Endothelial cell of umbilical vein (primary cell): ENCODE measurements at places on chromosomes 2 and 18. TPM values are rescaled to one million over a fixed set of nuclear protein-coding genes. Genes with fewer than 3 reads are reported as not detected.

ARL6IP6 gene
- polyA plus RNA-seq = 48.9 and 57.8 TPM in 2 replicates

SPC25 gene
- 9.9 and 10.1 TPM in 2 replicates for polyA plus RNA-seq

DNA sequence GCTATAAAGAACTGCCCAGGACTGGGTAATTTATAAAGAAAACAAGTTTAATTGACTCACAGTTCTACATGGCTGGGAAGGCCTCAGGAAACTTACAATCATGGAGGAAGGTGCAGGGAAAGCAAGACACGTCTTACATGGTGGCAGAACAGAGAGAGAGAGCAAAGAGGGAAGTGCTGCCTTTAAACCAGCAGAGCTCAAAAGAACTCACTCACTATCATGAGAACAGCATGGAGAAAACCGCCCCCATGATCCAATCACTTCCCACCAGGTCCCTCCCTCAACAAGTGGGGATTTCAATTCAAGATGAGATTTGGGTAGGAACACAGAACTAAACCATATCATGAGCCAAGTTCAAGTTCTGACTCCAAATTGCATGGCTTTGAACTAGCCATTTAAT, 62.8 kb upstream of the PPP1CB start:
- no peak overlapping the region for H3K4me3 ChIP-seq
- peaks cover 12% of the 10 kb centered on the region for H3K4me1 ChIP-seq
- no peaks in the 10 kb centered on the region for H3K36me3 ChIP-seq
- no peaks in the 10 kb centered on the region for H3K27me3 ChIP-seq
- DNase-seq = no peak
- no peak overlapping the region for H3K27ac ChIP-seq

DNA sequence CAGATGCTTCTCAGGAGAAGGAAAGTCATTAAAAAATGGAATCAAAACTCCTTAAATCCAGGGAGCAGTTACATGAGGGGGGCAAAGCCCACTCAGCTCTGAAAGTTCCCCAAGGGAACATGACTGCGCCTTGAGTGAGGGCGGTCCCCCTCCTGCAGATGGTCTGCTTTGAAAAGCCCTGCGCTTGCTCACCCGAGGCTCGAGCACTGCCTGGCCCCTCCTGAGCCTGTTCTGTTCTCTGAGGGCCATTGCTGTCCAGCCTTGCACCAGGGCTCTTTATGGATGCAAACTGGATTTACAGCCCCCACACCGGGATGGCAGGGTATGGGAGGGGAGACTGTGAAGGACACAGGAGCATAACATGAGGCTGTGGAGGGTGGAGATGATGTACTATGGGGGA, 37.8 kb upstream of the DNMT3A start:
- no peak for DNase-seq
- H3K36me3 ChIP-seq = no peaks in the 10 kb centered on the region
- no peaks in the 10 kb centered on the region for H3K27me3 ChIP-seq
- H3K4me3 ChIP-seq = no peak overlapping the region
- H3K27ac ChIP-seq = no peak overlapping the region

DNA sequence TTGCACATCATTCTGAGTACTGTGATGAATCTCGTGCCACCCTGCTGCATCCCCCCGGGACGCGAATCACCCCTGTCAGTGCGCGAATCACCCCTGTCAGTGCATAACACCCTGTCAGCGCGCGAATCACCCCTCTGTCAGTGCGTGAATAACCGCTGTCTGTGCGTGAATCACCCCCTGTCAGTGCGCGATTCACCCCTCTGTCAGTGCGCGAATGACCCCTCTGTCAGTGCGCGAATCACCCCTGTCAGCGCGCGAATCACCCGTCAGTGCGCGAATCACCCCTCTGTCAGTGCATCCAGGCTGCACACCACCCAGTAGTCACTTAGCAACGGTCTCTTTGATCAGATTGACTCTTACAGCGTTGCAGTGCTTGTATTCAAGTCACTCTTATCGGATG, 134.4 kb upstream of the TPO start:
- no peak overlapping the region for H3K27ac ChIP-seq
- no peaks in the 10 kb centered on the region for H3K4me1 ChIP-seq
- H3K4me3 ChIP-seq = no peak overlapping the region
- H3K27me3 ChIP-seq = no peaks in the 10 kb centered on the region
- no peaks in the 10 kb centered on the region for H3K36me3 ChIP-seq

- no peaks in the 10 kb centered on the region for H3K4me1 ChIP-seq
- H3K27ac ChIP-seq = no peak overlapping the region
- no peaks in the 10 kb centered on the region for H3K27me3 ChIP-seq
- H3K36me3 ChIP-seq = peaks cover 3% of the 10 kb centered on the region
- no peak for DNase-seq
These were observed 39.8 kb downstream of the NUP35 start for GRCh38 chr2:183163821-183164649.
